ENCODE measurements at places on chromosomes 7 and 10. TPM values are rescaled to one million over a fixed set of nuclear protein-coding genes. Genes with fewer than 3 reads are reported as not detected.

- DNase-seq, result no peak
These were observed 36.3 kb downstream of the SMNDC1 start for GRCh38 chr10:110268442-110268841.

DNA sequence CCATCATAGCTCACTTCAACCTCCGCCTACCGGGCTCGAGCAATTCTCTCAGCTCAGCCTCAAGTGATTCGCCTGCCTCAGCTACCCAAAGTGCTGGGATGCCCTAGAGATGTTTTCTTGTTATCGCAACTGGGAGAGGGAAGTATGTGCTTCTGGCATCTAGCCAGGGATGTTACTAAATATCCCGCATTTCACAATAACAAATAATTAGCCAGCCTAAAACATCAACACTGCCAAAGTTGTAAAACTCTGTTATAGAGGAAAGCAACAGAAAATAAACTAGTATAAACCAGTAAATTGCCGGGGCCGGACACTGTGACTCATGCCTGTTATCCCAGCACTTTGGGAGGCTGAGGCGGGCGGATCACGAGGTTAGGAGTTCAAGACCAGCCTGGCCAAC is 7.2 kb downstream of the INA start:
- DNase-seq, result no peak

- DNase-seq, result no peak
These were observed 581.4 kb downstream of the TNS3 start for GRCh38 chr7:47000561-47000960.

The KIAA1217 gene
- 3.7 TPM for total RNA-seq

The TMEM229A gene
- total RNA-seq, result 0.42 TPM
